Stimulated activated CD4-positive, alpha-beta T cell treated with anti-CD3 and anti-CD28 coated beads, Interleukin-1b, Interleukin-23, amount 100 ng/mL, for 1 hour (primary cell): ENCODE measurements at places on chromosomes 4 and X.

DNA sequence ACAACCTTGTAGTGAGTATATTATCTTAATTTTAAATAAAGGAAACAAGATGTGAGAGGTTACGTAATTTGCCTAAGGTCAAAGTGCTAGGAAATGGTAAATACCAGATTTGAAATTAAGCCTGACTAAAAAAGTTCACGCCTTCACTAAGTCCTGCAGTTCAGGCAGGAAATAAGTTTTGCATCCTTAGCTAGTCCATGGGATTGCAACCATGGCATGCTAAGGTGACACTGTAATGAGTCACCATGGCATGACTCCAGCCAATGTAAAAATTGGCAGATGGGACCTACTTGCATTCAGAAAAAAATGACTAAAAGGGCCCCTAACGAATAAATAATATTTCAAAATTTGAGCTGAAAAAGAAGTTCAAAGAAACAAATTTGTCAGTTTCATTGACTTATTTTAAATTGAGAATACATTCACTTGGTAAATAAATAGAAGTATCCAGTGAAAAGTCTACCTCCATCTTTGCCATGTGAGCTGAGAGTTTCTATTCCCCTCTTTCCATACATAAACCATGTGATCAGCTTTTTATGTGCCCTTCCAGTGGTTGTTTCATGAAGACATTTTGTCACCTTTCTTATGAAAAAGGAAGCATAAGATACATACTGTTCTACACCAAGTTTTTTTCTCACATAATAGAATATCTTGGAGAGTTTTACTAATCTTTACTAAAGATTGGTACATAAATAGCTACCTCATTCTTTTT lies 72.4 kb downstream of the ANKRD50 start:
- no peak for DNase-seq

DNA sequence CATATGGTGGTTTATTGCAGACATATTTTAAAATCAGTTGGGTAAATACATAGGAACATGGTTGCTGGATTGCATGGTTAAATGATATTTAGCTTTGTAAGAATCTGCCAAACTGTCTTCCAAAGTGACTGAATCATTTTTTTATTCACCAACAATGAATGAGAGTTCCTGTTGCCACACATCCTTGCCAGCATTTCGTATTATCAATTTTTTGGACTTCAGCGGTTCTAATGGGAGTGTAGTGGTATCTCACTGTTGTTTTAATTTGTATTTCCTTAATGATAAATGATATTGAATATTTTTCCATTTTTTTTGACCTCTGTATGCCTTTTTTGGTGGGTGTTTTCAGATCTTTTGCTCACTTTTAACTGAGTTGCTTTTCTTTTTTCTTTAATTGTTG lies 1.4 kb upstream of the MTHFD2L start:
- DNase-seq: no peak

DNA sequence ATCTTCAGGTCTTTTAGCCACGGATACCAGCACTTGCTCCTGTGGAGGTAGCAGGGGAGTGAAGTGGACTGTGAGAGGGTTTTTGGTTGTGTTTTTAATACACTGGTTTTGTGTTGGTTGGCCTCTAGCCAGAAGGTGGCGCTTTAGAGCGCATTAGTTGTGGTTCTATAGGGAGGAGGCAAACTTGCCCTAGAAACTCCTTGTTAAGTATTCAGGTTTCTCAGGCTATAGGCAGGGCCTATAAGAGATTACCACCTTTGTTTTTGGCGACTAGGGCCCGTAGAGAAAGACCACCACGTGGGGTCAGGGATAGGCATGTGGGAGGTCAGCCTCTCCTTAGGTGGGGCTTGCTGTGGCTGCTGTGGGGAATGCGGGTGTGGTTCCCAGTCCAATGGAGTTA lies 221.6 kb upstream of the SPANXN4 start:
- DNase-seq: no peak

DNA sequence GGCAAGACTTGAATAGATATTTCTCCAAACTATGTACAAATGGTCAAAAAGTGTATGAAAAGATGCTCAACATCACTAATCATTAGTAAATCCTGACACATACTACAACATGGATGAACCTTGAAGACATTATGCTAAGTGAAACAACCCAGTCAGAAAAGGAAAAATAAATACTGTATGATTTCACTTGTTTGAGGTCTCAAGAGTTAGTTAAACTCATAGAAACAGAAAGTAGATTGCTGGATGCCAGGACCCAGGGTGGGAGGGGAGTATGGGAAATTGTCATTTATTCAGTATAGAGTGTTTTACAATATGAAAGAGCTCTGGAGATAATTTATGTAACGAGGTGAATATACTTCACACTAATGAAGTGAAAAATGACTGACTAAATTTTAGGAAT lies 32.4 kb downstream of the PRMT9 start:
- DNase-seq: no peak
